ENCODE measurements at places on chromosomes 5 and 9.
A peak's percentile ranks its signal among the peaks of the same experiment; 100 is the strongest.

DNA sequence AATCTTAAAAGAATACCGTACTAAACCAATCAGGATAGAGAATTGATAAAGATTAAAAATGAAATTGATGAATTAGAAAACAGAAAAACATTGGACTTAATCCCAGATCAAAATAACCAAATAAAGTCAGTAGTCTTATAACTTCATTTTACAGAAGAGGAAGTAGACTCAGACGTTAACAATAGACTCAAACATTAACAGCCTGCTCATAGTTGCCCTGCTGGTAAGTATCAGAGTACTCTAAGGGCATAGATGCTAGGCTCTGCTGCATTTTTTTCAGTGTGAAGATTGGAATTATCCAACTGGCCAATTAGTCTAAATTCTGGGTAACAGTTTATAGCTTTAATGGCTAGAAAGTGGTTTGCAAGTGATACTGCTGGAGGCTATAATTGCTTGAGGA is 42.9 kb downstream of the ADGRV1 start:
- no peak overlapping the region for H3K27ac ChIP-seq
- no peak overlapping the region for H3K4me3 ChIP-seq
- no peaks in the 10 kb centered on the region for H3K27me3 ChIP-seq
- H3K36me3 ChIP-seq: no peaks in the 10 kb centered on the region
- DNase-seq: no peak

GRCh38 chr5:160260881-160261815 is 31.8 kb downstream of the FABP6 start:
- H3K27me3 ChIP-seq: no peaks in the 10 kb centered on the region
- peak; percentile 25 for DNase-seq
- no peaks in the 10 kb centered on the region for H3K36me3 ChIP-seq

GRCh38 chr9:223152-223551 is 8.5 kb downstream of the DOCK8 start:
- H3K36me3 ChIP-seq: no peaks in the 10 kb centered on the region
- H3K4me3 ChIP-seq: no peak overlapping the region
- H3K27ac ChIP-seq: no peak overlapping the region
- no peaks in the 10 kb centered on the region for H3K27me3 ChIP-seq

- H3K4me1 ChIP-seq: peaks cover 44% of the 10 kb centered on the region
- H3K27me3 ChIP-seq: no peaks in the 10 kb centered on the region
- H3K27ac ChIP-seq: peak overlapping the region; percentile 96
- H3K36me3 ChIP-seq: peaks cover 15% of the 10 kb centered on the region
- peak; percentile 33 for DNase-seq
Measured at GRCh38 chr5:140402258-140403074, 833 bp downstream of the ANKHD1 start.

DNA sequence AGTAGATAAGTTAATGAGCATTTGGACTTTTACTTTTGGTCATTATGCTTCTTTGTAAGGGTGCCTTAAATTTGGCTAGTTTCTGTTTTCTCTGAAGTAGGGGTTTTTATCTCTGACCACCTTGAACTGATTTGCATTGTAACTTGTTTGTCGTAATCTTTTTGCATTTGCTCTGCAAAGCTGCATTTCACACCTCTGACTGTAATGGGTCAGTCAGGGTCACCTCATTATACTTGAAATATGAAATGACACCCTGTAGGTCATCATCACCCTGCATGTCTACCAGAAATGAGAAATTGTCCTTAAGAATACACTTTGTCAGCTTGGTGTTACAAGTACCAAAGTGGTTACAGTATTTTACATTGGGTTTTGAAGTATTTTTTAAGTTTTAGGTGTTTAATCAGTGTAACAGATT is 74.0 kb downstream of the KCNN2 start:
- H3K36me3 ChIP-seq: no peaks in the 10 kb centered on the region
- DNase-seq: no peak
- no peaks in the 10 kb centered on the region for H3K27me3 ChIP-seq
- no peak overlapping the region for H3K4me3 ChIP-seq
- no peak overlapping the region for H3K27ac ChIP-seq

Data from CD4-positive, alpha-beta T cell (primary cell).